ENCODE measurements at places on chromosomes 3 and 15. TPM values are rescaled to one million over a fixed set of nuclear protein-coding genes. Genes with fewer than 3 reads are reported as not detected.

GALNT15 gene
- total RNA-seq: 10.3 TPM

TMOD2 gene
- total RNA-seq: 16.1 TPM

EOMES gene
- 1.2 TPM for total RNA-seq

COL7A1 gene
- 3.7 TPM for total RNA-seq

GAP43 gene
- total RNA-seq: not detected

CPLX3 gene
- total RNA-seq: not detected

GOLGA6L4 gene
- total RNA-seq: 2.7 TPM

IDH2 gene
- total RNA-seq: 43.1 TPM

DNA sequence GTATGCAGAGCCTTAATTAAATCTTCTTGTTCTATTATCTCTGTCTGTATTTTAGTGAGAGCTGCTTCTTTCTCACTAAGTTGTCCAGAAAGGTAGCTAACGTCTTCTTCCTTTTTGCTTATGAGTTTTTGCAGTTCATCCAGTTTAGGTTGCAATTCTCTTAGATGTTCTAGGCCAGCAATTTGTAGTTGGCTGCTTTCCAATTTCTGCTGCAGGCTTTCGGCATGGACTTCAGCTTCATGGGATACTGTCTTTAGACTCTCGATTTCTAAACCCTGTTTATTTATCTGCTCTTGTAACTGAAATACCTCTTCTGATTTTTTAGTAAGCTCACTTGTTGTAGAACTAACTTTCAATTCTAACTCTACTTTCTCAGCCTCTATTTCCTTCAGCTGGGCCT, 35.5 kb upstream of the HCLS1 start:
- no peaks in the 10 kb centered on the region for H3K27me3 ChIP-seq
- peaks cover 60% of the 10 kb centered on the region for H3K36me3 ChIP-seq
- no peak overlapping the region for H3K4me3 ChIP-seq
- no peak overlapping the region for H3K27ac ChIP-seq
- H3K4me1 ChIP-seq: no peaks in the 10 kb centered on the region

- H3K4me3 ChIP-seq: no peak overlapping the region
- H3K4me1 ChIP-seq: peaks cover 7% of the 10 kb centered on the region
- no peaks in the 10 kb centered on the region for H3K27me3 ChIP-seq
- no peak overlapping the region for H3K27ac ChIP-seq
- no peaks in the 10 kb centered on the region for H3K36me3 ChIP-seq
Observed at GRCh38 chr15:93056836-93057235, 32.2 kb downstream of the RGMA start.

GRCh38 chr3:115208066-115208750, 61.1 kb upstream of the ZBTB20 start:
- no peak overlapping the region for H3K27ac ChIP-seq
- no peaks in the 10 kb centered on the region for H3K27me3 ChIP-seq
- DNase-seq: no peak

- H3K4me3 ChIP-seq: no peak overlapping the region
- no peaks in the 10 kb centered on the region for H3K4me1 ChIP-seq
- H3K27ac ChIP-seq: no peak overlapping the region
- DNase-seq: no peak
Observed at GRCh38 chr3:23217872-23218554, 14.9 kb downstream of the UBE2E2 start.

GRCh38 chr15:40082195-40082883, 26.3 kb downstream of the BMF start:
- peak overlapping the region; percentile 81 for H3K27ac ChIP-seq
- H3K27me3 ChIP-seq: no peaks in the 10 kb centered on the region
- H3K4me3 ChIP-seq: peak overlapping the region; percentile 37
- no peaks in the 10 kb centered on the region for H3K36me3 ChIP-seq
- no peak for DNase-seq

DNA sequence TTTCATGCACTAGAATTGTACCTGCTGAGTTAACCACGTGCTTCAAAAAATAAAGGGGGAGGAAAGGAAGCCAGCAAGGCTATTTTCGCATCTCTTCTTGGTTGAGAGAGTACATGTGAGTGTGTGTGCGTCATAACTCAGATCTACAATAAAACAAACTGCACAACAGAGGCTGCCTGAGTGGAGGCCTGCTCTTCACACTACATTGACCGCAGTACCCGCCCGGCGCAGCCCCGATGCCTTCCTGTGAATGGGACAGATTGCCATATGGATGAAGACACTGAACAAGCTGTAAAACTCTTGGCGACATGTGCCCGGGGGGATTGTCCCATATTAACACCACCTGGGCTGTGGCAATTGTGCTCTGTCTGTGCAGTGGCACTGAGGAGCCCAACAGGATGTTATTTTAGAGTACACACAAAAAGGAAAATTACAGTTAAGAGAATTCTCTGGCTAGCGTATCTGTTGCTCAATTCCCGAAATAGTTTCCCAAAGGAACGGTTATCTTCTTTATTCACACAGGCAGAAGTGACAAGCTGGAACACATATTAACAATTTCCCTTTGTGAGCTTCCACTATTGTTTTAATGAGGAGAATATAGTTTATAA, 551.5 kb downstream of the FOXP1 start:
- no peak for DNase-seq
- no peaks in the 10 kb centered on the region for H3K27me3 ChIP-seq
- H3K27ac ChIP-seq: peak overlapping the region; percentile 28
- H3K4me3 ChIP-seq: no peak overlapping the region

GRCh38 chr3:10435850-10436249, 69.5 kb downstream of the ATP2B2 start:
- H3K27ac ChIP-seq: no peak overlapping the region
- DNase-seq: no peak
- H3K27me3 ChIP-seq: no peaks in the 10 kb centered on the region
- H3K4me1 ChIP-seq: no peaks in the 10 kb centered on the region
- no peak overlapping the region for H3K4me3 ChIP-seq

GRCh38 chr3:119292666-119293065, 1.5 kb upstream of the ARHGAP31 start:
- no peak overlapping the region for H3K4me3 ChIP-seq
- peak overlapping the region; percentile 86 for H3K27ac ChIP-seq
- H3K36me3 ChIP-seq: no peaks in the 10 kb centered on the region
- H3K4me1 ChIP-seq: peaks cover 31% of the 10 kb centered on the region
- H3K27me3 ChIP-seq: no peaks in the 10 kb centered on the region

- no peaks in the 10 kb centered on the region for H3K36me3 ChIP-seq
- H3K4me1 ChIP-seq: no peaks in the 10 kb centered on the region
- H3K27me3 ChIP-seq: peaks cover 25% of the 10 kb centered on the region
- no peak overlapping the region for H3K27ac ChIP-seq
Observed at GRCh38 chr3:127431066-127431465, 143.2 kb upstream of the PRR20G start.

- no peaks in the 10 kb centered on the region for H3K36me3 ChIP-seq
- H3K4me3 ChIP-seq: no peak overlapping the region
- H3K4me1 ChIP-seq: no peaks in the 10 kb centered on the region
- DNase-seq: peak; percentile 81
- H3K27me3 ChIP-seq: no peaks in the 10 kb centered on the region
- H3K27ac ChIP-seq: no peak overlapping the region
Observed at GRCh38 chr15:89971592-89971997, 29.5 kb upstream of the ZNF710 start.

GRCh38 chr3:4978966-4979427, 240 bp upstream of the BHLHE40 start:
- peaks cover 35% of the 10 kb centered on the region for H3K4me1 ChIP-seq
- no peaks in the 10 kb centered on the region for H3K27me3 ChIP-seq
- peaks cover 30% of the 10 kb centered on the region for H3K36me3 ChIP-seq
- H3K27ac ChIP-seq: peak overlapping the region; percentile 100
- peak; percentile 98 for DNase-seq

DNA sequence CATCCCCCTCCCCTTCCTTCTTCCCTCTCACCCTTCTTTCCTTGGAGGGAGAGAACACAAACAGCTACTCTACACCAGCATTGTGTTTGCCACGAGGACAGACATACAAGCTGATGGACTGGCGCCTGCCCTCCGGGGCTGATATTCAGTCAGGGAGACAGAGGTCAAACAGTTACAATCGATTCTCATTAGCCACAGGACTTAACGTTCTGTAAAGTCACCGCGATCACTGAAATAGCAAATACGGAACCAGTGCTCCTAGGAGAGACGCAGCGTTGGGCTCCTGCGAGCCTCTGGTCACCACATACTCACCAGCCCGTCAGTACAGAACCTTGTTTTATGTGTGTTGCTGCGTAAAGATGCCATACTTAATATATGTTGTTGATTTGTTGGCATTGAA, 108.8 kb downstream of the LRRK1 start:
- H3K4me3 ChIP-seq: no peak overlapping the region
- no peak overlapping the region for H3K27ac ChIP-seq
- no peaks in the 10 kb centered on the region for H3K27me3 ChIP-seq
- H3K36me3 ChIP-seq: peaks cover 17% of the 10 kb centered on the region
- no peak for DNase-seq

DNA sequence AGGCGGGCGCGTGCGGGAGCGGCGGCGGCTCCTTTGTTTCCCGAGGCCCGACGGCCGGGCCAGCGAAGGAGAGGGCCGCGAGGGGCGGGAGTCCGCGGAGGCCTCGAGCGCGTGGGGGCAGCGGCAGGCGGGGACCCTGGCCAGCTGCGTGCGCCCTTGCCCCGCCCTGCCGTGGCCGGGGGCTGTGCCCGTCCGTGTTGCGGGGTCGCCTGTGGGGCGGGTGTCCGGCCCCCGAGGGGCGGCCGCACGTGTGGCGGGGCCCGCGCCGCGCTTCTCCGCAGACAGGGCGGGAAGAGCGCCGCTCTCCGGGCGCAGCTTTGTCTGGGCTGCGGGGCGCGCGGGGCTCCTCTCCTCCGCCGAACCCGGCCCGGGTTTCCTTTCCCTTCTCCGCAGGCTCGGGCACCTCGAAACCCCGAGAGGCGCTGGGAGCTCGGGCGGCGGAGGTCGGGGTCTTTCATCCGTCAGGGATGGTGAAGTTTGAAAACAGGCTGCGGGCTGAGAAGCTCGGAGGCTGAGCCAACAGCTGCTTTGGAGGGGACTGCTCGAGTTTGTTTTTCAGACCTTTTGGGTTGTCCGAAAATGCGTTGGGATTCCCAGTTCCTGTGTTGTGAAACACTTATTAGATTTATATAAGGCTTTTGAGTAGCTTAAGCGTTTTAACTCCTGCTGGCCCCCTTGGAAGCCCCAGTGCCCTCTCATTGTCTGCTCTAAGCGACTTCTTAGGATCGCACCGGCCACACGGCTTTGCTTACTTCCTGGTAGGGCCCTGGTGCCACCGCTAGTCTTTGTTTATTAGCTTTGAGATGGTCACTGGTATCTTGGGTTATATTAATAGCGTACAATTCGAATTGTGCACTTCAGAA, 817 bp downstream of the USP3 start:
- H3K27ac ChIP-seq: peak overlapping the region; percentile 100
- peaks cover 72% of the 10 kb centered on the region for H3K4me1 ChIP-seq
- H3K27me3 ChIP-seq: no peaks in the 10 kb centered on the region
- H3K36me3 ChIP-seq: no peaks in the 10 kb centered on the region
- DNase-seq: peak; percentile 80

GRCh38 chr15:39907216-39907615, 12.8 kb downstream of the GPR176 start:
- DNase-seq: no peak
- H3K36me3 ChIP-seq: no peaks in the 10 kb centered on the region

- peaks cover 8% of the 10 kb centered on the region for H3K4me1 ChIP-seq
- no peak for DNase-seq
- no peak overlapping the region for H3K27ac ChIP-seq
- H3K4me3 ChIP-seq: no peak overlapping the region
- no peaks in the 10 kb centered on the region for H3K36me3 ChIP-seq
- H3K27me3 ChIP-seq: no peaks in the 10 kb centered on the region
Observed at GRCh38 chr3:197021729-197022404, 7.8 kb downstream of the MELTF start.
